ENCODE measurements at places on chromosomes 11 and 22. TPM values are rescaled to one million over a fixed set of nuclear protein-coding genes. Genes with fewer than 3 reads are reported as not detected.

Gene ARHGEF17
- 38.2 TPM for total RNA-seq

Gene ARHGAP8
- total RNA-seq: 32.4 TPM

Gene PAX6
- total RNA-seq: 0.88 TPM

Gene DDTL
- 1.0 TPM for total RNA-seq

Gene KREMEN1
- total RNA-seq: 13.6 TPM

Gene SLC22A8
- not detected for total RNA-seq

Gene MMP10
- total RNA-seq: not detected

Gene UCP3
- total RNA-seq: 5.9 TPM

Gene F2
- not detected for total RNA-seq

Gene KRTAP5-1
- total RNA-seq: not detected

Gene LIF
- total RNA-seq: 1.4 TPM

Gene OR51L1
- total RNA-seq: not detected

Gene SLC15A3
- total RNA-seq: 23.2 TPM

Gene MYOD1
- not detected for total RNA-seq

Gene RIN1
- 5.2 TPM for total RNA-seq

Gene HTR3B
- not detected for total RNA-seq

Gene CABP4
- 3.9 TPM for total RNA-seq

Gene C11orf91
- total RNA-seq: not detected

Gene PHLDA2
- total RNA-seq: not detected

Gene FAM111B
- total RNA-seq: 0.44 TPM

Gene FOLR1
- 45.2 TPM for total RNA-seq

Gene OPCML
- total RNA-seq: not detected

Gene PATE2
- 2.8 TPM for total RNA-seq

Gene OR5A1
- not detected for total RNA-seq

Gene PICK1
- total RNA-seq: 49.9 TPM

Gene SAA4
- not detected for total RNA-seq

Gene CHCHD10
- total RNA-seq: 5.6 TPM

Gene OR8D1
- total RNA-seq: not detected

Gene KCNJ5
- total RNA-seq: 2.8 TPM

Gene TSPAN18
- 1.0 TPM for total RNA-seq

Gene C11orf65
- 0.32 TPM for total RNA-seq

Gene OOSP4B
- total RNA-seq: not detected

Gene OSM
- total RNA-seq: 1.3 TPM

Gene RFPL1
- total RNA-seq: not detected

Gene BRSK2
- total RNA-seq: 0.15 TPM

Gene PRG3
- total RNA-seq: not detected

Gene ENTHD1
- not detected for total RNA-seq

Gene HEPACAM
- total RNA-seq: 25.4 TPM

Gene LRRN4CL
- total RNA-seq: 9.8 TPM

Gene WNT7B
- total RNA-seq: 2.9 TPM

Gene OR51B5
- total RNA-seq: 2.3 TPM
